NCI-H526 (cell line): ENCODE measurements at places on chromosomes 16 and 17.

- DNase-seq, result no peak
Observed at GRCh38 chr17:259341-259976, 78.0 kb upstream of the DOC2B start.

- no peak for DNase-seq
Observed at GRCh38 chr16:50389900-50390299, 21.1 kb upstream of the BRD7 start.

DNA sequence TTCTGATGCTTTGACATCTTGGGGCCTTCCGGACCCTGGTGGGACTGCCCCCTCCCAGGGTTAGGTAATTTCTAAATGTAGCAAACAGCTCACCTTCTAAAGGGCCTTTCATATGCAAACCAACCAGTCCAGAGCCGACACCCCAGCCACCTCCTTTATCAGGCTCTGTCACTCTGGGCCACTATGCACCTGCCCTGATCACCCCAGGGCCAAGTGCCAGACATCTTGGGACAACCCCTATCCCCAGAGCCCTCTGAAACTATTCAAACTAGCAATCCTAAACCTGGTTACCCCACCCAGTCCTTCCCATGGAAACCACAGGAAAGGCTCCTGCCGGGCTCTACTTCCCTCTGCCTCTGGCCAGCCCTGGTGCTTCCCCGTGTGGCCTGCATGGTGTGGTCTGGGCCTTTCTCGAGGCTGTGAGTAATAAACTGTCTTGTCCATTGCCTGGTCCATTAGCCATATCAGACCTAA, 91.2 kb upstream of the TNRC6C start:
- DNase-seq, result no peak

GRCh38 chr16:55421226-55421625, 57.8 kb upstream of the MMP2 start:
- DNase-seq, result no peak

DNA sequence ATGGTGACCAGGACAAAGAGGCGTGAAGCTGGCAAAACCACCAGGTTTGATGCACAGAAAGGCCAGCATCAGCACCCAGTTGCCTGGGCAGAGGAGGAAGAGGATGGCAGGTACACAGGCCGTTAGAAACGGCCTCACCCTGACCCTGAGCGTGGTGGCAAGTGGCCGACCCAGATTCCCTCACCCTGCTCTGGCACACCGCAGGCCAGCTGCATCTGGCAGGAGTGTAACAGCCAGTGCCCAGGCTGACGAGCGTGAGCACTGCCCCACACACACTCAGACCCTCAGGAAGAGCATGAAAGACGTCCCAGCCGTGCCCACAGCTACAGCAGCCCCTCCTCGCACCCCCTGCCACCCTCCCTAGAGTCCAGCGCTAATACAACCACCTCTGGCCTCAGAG, 82.0 kb downstream of the ANKRD11 start:
- DNase-seq, result no peak

DNA sequence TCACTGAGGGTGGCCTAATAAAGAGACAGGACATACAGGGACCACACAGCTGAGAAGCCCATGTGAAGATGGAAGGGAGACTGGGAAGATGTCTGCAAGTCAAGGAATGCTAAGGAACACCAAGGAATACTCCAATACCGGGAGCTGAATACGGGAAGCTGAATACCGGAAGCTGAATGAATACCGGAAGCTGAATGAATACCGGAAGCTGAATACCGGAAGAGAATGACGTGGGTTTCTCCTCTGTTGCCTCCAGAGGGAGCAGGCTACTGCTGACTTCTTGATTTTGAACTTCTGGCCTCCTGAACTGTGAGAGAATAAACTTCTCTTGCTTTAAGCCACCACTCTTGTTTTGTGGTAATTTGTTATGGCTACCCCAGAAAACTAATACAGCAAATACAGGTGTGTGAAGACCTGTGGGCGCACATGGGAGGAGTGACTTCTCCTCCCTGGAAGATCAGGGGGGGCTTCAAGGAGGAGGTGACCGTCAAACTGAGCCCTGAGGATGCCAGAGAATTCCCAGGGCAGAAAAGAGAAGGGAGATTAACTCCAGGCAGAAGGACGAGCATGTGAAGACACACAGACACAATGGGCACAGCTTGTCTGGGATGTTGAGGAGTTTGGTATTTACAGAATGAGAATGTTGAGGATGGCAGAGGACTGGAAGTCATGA, 259.9 kb downstream of the IRF8 start:
- DNase-seq, result no peak
